ENCODE measurements at places on chromosomes 5 and 9. TPM values are rescaled to one million over a fixed set of nuclear protein-coding genes. Genes with fewer than 3 reads are reported as not detected.

The TAF11L14 gene
- not detected for total RNA-seq

The SV2C gene
- 25.3 TPM for total RNA-seq

The IGFBPL1 gene
- 0.36 TPM for total RNA-seq

The PTGDS gene
- total RNA-seq = 273 TPM

The PCDHB9 gene
- total RNA-seq = 1.6 TPM

The PFN3 gene
- not detected for total RNA-seq

The TIMD4 gene
- total RNA-seq = not detected

The SLC27A6 gene
- total RNA-seq = 1.5 TPM

The IL3 gene
- not detected for total RNA-seq

The IFNK gene
- 3.0 TPM for total RNA-seq

GRCh38 chr5:176369934-176370711, 4.8 kb downstream of the ARL10 start:
- ATAC-seq = no peak

GRCh38 chr9:126217250-126217653, 109.4 kb upstream of the MVB12B start:
- ATAC-seq = peak; percentile 83

DNA sequence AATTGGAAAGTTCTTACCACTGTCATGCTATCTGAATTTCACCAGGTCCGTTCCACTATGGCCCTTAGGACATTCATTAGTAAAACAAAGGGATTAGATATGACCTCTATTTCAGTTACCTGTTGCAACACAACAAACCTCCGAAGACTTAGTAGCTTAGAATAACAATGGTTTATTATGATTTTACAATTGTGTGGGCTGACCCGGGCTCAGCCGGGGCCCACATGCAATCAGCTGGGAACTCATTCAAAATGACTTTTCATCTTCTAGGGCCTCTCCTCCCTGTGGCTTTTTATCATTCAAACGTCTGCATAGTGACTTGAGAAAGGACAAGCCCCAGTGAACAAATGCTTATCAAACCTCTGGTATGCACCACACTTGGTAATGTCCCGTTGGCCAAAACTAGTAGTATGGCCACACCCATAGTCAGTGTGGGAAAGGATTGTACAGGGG, 2.3 kb upstream of the FBXW11 start:
- ATAC-seq = no peak

GRCh38 chr5:56763711-56764466, 51.5 kb upstream of the MAP3K1 start:
- no peak for ATAC-seq

- no peak for ATAC-seq
Measured at GRCh38 chr5:1200495-1201326, 684 bp upstream of the SLC6A19 start.

DNA sequence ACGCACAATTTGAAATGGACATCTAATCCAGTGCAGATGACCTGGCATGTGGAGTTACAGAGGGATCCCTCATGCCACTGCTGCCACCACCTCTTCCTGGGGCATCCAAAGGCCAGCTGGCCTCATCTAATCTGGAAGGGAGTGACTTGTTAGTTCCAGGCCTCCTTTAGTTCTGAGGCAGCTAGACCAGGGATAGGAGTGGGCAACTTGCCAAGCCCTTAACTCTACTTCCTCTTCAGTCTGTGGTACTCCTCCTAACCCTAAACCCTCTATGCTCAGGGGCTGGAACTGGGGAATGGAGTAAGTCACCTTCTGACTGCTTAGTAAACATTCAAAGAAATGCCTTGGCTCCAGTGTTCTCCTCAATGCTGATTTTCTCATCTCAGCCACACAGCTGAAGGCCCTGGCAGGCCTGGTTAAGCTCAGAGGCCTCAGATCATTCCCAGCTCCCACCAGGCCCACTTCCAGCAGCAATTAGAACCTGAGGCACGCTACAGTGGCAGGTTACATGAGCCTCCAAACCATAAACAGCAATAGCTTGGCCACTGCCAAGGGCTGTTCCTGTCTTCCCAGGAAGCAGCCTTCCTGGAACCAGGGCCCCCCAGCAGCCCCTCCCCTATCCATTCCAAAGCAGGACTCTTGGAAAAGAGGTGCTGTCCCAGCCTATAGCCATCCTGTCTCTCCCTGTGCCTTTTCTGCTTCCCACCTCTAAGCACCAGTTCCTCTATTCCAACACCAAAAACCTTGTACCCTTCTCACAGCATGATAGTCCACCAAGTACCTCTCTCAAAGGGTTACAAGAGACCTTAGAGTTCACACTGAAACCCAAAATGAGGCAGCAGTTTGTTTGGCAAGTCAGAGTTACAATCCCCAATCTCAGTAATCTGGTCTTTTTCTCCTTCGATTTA, 2.0 kb downstream of the EIF4EBP3 start:
- no peak for ATAC-seq

- no peak for ATAC-seq
Measured at GRCh38 chr5:14914623-14915260, 43.2 kb upstream of the ANKH start.

DNA sequence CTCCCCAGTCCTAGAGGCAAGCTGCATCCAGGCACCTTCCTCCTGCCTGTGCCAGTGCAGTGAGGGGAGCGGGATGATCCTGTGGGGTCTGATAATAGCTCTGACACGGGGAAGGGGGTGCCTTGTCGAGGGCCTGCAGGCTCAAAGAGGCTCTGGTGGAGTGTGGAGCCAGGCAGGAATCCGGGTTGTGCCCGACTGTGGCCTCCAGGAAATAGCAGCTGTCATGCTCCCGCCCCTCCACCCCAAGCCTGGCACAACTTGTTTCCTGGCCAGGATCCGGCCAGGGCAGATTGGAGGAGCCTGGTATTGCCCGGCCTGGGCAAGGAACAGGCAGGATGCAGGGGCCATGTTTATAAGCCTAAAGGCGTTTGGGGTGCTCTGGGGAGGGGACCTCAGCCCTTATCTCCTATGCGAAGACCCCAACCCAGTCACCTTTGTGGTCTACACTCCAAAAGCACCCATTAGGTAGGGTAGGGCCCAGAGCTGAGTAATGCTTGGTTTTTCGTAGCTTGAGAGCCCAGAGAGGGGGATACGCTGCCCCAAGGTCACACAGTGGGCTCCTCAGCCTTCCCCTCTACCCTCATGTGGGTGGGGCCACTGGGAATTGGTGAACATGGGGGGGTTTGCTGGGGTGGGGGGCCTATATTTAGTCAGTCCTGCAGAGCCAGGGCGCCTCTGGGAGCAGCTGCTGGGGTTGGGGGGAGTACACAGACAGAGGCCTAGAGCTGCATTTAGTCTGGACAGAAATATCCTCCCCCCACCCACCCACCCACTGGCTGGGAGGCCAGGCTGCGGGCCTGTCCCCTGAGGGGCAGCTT, 12.2 kb downstream of the CXXC5 start:
- no peak for ATAC-seq

DNA sequence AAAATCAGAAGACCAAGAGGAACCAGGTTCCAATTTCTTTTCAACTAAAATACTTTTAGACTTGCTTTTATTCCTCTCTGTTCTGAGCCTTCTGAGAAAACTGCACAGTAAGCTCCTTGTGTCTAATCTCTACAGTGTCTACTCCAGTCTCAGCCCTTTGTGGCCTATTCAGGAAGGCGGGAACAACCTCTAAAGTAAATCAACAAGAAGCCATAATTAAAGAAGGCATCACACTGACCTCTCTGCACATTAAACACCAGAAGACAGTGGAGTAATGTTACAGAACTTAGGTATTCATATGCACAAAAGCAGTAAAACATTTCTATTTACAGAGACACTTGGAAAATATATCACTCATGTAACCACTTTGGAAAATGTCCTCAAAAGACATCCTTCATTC, 14.9 kb downstream of the XPA start:
- no peak for ATAC-seq

DNA sequence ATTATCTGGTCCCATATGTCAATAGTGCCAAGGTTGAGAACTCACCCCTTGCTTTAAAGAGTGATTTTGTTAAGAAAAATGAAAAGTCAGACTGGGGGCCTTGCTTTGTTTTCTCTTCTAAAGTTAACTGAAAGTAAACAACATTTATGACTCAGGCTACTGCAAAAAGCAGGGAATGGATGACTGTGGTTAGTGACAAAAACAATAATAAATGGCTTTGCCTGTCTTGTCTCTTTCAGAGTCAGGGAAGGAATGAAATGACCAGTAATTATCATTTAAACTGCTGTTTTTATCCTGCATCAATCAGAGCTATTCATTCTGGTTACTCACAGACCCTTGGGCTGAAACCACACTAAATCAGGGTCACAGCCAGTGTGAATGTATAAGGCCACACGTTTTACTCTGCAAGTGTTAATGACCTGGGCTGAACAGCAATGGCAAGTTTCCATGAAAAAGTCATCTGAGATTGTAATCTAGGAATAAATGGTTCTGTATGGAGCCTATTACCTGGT, 112.2 kb downstream of the ZNF608 start:
- ATAC-seq = peak; percentile 85

DNA sequence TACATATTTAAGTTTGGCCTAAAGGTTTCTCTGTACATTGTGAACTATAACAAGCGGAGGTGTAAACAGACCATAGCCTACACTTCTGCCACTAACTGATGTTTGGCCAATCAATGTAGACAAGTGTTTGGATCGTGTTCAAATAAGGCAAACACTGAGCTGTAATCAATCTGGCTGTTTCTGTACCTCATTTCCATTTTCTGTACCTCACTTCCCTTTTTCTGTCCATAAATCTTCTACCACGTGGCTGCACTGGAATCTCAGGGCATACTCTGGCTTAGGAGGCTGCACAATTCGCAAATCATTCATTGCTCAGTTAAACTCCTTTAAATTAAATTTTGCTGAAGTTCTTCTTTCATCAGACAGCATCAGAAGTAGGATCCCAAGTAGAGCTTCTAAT, 140.9 kb downstream of the SLC25A46 start:
- ATAC-seq = no peak
